ENCODE measurements at places on chromosomes 5 and 9.

- DNase-seq, result no peak
Measured at GRCh38 chr9:83441390-83441789, 96.8 kb downstream of the FRMD3 start.

- DNase-seq, result no peak
Measured at GRCh38 chr5:22514231-22514630, 338.9 kb downstream of the CDH12 start.

DNA sequence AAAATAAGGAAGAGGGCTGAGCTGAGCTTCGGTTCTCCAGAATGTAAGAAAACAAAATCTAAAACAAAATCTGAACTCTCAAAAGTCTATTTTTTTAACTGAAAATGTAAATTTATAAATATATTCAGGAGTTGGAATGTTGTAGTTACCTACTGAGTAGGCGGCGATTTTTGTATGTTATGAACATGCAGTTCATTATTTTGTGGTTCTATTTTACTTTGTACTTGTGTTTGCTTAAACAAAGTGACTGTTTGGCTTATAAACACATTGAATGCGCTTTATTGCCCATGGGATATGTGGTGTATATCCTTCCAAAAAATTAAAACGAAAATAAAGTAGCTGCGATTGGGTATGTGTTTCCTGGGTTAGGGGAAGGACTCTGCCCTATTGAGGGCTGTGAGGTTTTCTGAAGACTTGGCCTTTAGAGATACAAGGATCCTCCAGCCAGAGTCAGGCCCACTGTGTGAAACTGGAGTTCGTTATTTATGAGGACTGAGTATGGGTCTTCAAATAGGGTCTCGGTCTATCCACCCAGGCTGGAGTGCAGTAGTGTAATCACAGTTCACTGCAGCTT lies 3.8 kb downstream of the EGR1 start:
- no peak for DNase-seq

GRCh38 chr9:89781838-89782540 lies 177.2 kb downstream of the GADD45G start:
- no peak for DNase-seq

GRCh38 chr9:82882138-82882537 lies 180.8 kb downstream of the RASEF start:
- no peak for DNase-seq

GRCh38 chr9:132969783-132970182 lies 8.7 kb upstream of the GFI1B start:
- DNase-seq, result no peak

GRCh38 chr5:177477701-177478477 lies 4.5 kb upstream of the DBN1 start:
- no peak for DNase-seq

DNA sequence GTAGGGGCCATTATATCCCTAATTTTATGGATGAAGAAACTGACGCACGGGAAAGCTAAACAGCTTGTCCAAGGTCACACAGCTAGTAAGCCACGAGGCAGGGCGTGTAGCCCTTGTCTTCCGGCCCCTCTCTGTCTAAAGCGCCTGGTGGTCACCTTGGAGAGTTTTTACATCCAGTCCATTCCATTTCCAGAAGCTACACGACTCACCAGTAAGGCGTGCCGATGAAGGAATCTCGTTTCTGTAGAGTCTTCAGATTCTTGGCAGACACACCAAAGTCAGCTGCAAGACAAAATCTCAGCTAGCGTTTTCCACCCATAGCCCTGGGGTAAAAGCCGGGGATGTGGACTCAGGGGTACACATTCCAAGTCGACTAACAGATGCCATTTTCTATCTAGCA lies 80.5 kb downstream of the STK10 start:
- no peak for DNase-seq

DNA sequence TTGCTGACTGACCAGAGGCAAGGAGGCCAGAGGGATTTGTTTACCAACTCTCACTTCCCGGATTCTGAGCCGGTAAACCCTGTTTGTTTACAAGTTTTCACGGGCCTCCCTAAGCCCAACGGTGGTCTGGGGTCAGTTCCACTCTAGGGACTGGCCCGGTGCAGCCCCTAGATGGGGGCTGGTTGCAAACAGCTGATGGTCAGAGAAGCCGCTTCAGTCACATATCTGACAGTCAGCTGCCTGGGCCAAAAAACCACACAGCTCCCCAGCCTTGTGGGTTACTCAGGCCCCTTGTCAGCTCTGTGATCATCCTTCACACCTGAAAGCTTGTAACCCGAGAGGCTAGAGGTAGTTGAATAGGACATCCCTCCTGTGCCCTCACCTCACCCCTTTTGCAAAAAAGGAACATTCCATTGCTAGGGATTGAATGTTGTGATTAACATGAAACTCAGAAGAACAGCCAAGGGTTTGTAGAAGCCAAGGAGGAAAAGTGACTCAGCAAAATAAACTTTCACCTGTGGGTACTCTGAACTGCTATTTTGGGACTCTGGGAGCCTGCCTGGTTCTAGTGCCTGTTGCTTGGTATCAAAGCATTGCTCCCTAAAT lies 40.4 kb downstream of the SAR1B start:
- no peak for DNase-seq

- DNase-seq, result no peak
Measured at GRCh38 chr5:138677782-138678181, 75.4 kb upstream of the CTNNA1 start.

GRCh38 chr9:16611983-16612382 lies 258.5 kb downstream of the BNC2 start:
- DNase-seq, result no peak

DNA sequence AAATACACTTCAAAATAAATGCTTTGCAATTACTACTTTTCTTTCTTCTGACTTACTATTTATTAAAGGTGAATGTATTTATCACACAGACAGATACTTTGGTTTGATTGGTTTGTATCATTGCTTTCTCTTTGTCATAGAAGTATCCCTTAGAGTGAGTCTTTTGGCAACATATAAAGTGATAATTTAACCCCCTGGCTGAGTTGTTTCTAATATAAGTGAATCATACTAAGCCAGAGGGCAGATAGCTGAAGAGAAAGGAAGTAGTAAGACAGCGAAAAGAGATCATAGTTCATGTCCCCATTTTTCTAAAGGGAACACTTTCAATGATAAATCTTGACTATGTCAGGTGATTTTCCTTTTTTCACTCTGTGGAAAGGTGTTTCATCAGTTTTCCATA lies 38.6 kb downstream of the CAMK4 start:
- DNase-seq, result no peak

GRCh38 chr5:37665272-37665671 lies 174.6 kb downstream of the GDNF start:
- DNase-seq, result no peak

GRCh38 chr5:42235837-42236236 lies 187.4 kb upstream of the GHR start:
- DNase-seq, result no peak

DNA sequence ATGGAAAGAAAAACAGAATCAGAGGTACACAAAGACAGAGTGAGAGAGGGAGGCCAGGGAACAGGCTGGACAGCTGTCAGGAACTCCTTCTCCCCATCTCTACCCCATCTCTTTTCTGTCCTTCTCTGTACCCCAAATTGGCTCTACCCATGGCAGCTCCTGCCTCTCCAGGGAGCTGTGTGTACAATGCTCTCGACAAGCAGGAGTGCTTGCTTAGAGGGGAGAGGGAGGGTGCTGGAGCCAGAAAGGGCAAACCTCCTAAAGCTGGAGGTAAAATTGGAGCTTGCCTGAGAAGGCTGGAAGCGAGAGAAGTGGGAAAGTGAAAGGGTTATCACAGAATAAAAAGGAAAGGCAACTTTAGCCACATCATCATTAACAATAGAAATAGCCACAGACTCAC lies 6.4 kb downstream of the TPM2 start:
- DNase-seq, result no peak

- DNase-seq, result no peak
Measured at GRCh38 chr5:39058178-39058921, 15.8 kb downstream of the RICTOR start.

- DNase-seq, result no peak
Measured at GRCh38 chr9:4797854-4798150, 5.1 kb downstream of the RCL1 start.

- DNase-seq, result no peak
Measured at GRCh38 chr5:139110526-139111168, 87.5 kb downstream of the SIL1 start.

- no peak for DNase-seq
Measured at GRCh38 chr9:127574072-127574993, 37.7 kb upstream of the STXBP1 start.

GRCh38 chr9:34644766-34645314 lies 1.6 kb upstream of the GALT start:
- no peak for DNase-seq

DNA sequence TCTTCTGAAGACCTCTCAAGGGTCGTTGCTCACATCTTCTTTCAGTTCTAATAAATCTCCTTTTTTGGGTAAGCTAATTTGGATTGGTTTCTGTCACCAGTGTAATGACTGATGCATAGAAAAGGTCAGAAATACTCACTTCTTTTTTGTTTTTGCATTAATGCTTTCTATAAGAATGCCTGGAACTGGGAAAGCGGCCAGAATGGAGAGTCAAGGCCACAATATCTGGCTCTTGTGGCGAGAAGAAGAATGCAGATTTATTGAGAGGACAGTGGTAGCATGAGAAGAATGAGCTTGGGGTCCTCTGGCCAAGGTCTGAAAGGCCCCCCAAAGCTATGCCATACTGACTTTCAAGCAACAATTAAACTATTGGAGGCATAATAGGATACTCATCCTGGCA lies 88.0 kb upstream of the SLC12A2 start:
- DNase-seq, result no peak

GRCh38 chr5:17256839-17257238 lies 39.4 kb downstream of the BASP1 start:
- DNase-seq, result no peak

GRCh38 chr5:60613826-60614225 lies 86.1 kb downstream of the DEPDC1B start:
- no peak for DNase-seq

DNA sequence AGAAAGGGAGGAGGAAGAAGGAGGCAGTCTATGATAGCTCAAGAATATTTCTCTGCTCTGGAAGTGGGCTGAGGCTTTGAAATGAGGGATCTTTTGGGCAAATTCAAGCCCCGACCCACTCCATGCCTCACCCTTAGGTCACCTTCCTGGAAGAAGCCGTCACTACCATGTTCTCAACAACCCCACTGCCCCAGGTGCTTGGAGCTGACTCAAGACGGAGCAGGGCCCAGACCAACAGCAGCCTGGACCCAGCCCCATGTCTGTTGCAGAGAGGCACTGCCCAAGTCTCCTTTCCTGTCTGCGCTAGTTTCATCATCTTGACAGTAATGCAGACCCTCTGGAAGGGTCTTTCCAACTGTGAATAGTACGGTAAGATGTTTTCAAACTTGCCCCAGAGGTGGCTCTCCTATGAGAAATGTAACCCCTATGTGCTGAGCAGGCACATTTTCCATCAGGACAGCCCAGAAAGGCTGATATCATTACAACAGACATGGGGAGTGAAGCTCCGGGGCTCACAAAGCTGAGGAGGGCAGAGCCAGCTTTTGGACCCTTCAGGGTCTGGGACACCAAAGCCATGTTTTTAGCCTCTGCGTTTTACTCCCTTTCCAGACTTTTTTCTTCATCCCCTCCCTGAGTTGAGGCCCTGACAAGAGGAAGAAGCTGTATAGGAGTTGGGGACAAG lies 128.2 kb upstream of the LARP1 start:
- DNase-seq, result no peak

DNA sequence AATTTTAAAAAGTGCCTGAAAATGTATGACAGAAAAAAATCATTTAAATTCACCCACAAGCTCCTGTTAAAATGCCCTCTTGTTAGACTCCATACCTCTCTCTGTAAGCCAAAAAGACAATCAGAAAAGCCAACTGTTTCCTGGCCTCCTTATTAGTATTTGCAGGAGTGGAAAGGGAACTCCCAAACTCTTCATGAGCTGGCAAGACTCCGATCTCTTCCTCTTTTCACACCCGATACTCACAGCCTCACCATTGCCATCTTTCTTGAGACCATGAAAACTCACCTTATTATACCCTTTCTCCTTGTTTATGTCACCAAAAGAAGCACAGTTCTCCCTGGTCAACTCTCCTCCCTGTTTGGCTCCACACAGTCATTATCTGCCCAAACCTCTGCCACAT lies 197.8 kb downstream of the DMAC1 start:
- DNase-seq, result no peak

GRCh38 chr9:128250839-128251731 lies 24.7 kb downstream of the GOLGA2 start:
- no peak for DNase-seq

DNA sequence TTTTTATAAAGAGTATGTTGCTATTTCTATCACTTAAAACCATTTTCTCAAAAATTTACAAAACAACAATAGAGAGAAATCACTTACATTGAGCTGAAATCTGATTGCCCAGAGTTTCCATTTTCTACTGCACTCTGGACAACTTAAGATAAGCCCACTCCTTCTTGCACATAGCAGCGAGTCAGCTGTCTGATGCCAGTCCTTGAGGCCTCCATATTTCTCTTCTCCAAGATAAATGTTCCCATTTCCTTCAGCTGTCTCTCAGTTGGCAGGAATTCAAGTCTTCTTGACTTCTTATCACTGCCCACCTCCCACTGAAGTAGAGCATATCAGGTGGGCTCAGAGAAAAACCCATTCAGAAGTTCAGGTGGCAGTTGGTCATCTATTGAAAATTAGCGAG lies 78.5 kb upstream of the PIP5K1B start:
- DNase-seq, result no peak

DNA sequence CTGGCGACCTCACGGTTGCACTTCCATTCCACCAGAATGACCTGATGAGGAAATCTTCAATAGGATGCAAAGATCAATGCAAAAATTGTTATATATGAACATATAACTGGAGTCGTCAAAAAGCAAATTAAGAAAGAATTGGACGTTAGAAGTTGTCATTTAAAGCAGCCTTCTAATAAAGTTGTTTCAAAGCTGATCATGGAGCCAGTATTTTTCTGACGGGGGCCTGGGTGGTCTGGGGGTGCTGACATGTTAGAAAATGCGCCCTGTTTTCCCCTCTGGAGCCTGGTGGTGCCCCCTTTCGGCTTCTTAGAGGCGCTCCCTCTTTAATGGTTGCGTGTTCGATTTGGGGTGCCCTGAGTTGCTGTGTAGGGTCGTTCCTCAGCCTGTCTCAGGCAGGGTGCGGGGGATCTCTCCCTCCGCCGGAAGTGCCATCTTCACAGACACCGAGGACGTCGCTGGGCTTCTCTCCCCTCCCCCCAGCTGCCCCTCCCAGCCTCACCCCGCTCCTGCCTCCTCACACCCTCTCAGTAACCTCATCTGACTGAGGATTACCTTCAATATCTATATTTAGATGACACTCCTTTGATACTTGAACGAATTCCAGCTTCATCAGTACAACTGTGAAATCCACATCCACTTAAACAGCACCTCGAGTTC lies 18.3 kb downstream of the PTGES2 start:
- DNase-seq, result no peak

Measured in omental fat pad (tissue), 4 donors.